MV-4-11 (cell line): ENCODE measurements at places on chromosomes 7 and 10.

DNA sequence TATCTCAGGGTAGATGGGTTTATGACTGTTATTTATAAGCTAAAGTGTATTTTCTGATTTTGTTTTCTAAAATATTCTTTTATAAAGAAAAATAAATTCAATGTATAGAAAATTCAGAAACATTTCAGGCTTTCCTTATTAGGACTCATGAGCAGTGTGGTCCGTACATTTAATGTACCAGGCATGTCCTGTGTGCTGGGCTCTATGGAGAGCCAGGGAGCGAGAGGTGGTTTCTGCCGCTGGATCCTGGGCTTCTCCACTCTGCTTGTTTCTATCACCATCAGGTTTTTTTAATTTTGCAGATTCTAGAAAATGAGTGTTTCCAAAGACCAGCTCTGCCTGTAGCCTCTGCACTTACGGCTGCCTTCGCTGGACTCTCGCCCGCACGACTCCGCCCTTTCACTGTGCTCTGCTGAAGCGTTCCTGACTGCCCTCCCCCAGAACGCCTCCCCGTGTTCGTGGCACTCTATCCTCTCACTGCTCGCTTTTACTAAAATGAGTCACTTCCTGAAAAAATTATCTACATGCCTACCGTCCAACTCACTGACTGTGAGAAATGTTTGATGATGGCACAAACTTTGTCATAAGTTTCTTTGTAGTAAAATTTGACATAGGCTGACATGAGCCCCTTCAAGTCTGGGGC is 188.5 kb downstream of the ZMYND11 start:
- DNase-seq, result peak; percentile 83

DNA sequence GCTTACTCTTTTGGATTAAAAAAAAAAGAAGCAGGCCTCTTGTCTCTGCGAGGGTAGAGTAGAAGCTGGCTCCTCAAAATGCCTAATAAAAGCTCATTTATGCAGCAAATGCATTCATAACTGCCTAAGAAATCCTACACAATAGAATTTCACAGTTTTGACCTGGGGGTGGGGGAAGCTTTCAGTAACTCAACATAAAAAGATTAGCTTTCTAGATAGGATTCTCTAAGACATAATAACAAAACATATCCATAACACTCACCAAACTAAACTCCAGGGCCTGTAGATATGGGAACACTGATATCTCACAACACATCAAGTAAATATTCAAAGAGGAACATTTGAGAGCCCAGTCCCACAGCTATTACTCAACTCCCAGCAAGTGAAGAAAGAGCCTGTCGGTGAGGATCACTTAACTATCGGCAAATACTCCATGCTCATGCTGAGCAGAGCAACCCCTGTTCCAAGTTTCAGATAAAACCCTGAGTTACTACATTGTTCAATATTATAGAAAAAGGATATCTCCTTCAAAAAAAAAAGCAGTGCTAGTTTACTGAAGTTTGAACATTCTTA is 88.1 kb downstream of the COBL start:
- DNase-seq, result no peak

DNA sequence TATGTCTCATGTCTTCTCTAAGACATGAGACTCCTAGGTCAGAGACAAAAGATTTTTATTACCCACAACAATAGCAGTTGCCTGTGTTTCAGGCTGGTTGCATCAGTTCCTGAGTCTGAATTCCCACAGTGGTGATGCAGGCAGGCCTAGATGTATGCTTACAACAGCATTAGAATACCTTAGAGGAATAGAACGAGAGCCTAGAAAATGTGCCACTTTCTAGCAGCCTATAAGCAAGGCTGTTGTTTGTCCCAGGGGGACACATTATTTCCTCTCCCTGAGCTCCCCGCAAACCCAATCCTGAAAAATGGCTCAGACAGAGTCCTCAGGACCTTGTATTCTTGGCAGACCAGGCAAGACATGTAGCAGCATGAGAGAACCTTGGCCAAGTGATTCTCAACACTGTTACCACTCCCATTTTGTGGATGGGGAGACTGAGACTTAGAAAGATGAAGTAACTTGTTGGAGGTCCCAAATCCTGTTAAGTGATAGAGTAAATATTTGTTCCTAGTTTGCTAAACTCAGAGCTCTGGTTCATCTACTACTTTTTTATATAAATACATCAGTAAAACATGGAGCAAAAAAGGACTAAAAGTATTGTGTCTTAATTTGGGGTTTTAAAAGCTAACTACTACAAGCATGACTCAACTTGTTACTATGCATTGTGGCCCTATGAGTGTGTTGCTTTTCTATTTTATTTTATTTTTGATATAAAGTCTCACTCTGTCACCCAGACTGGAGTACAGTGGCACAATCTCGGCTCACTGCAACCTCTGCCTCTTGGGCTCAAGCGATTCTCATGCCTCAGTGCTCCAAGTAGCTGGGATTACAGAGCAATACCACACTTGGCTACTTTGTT is 14.2 kb downstream of the VTI1A start:
- peak; percentile 30 for DNase-seq

- no peak for DNase-seq
Measured at GRCh38 chr10:125152450-125153368, 7.7 kb downstream of the CTBP2 start.

DNA sequence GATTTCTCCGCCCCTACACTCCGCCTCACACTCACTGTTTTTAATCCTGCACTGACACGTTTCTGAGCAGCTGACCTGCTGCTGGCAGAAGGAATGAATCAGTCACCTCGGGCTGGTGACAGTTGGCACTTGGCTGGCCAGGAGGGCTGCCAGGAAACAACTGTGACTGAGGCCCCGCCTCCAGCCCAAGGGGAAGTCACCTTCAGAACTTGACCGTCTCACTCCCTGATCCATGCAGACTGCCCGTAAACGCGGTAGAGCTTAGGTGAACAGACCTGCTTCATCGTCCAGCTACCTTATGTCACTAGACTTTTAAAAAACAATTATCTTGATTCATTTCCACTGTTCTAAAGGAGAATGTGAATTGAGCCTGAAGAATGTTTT is 107.5 kb downstream of the DOCK1 start:
- DNase-seq, result peak; percentile 58

DNA sequence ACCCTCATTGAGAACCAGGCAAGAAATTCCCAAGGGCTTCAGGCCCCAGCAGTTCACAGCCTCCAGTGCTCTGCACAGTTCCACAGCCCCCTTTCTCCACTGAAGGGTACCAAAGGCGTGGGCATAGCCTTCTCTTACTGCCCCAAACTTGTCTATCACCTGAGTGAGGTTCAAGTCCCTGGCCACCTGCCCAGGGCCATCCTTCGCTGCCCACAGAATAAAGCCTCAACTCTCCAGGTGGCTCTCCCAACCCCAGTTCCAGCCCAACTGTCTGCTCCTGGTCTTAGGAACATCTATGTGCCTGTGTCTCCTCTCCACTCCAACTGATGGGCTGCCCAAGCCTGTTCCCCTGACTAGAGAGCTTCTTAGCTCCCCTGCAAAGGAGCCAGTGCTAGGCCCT is 79.1 kb downstream of the FAM53B start:
- DNase-seq, result no peak

DNA sequence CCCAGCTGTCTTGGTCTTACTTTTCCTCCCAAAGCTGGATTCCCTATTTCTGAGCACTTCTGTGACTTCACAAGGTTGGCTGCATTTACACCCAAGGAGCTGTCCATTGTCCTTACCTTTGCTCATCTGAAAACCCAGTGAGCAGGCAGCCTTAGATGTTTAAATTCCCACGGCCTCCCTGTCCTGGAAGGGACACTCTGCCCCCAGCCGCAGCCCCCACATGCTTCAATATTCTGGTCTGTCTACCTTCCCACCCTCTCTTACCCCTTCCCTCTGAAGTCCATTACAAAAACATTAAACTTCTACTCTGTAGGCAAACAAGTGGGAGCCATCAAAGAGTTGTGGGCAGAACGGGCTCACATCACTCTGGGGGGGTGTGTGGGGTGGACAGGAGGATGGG is 73.8 kb upstream of the EFCAB10 start:
- no peak for DNase-seq

DNA sequence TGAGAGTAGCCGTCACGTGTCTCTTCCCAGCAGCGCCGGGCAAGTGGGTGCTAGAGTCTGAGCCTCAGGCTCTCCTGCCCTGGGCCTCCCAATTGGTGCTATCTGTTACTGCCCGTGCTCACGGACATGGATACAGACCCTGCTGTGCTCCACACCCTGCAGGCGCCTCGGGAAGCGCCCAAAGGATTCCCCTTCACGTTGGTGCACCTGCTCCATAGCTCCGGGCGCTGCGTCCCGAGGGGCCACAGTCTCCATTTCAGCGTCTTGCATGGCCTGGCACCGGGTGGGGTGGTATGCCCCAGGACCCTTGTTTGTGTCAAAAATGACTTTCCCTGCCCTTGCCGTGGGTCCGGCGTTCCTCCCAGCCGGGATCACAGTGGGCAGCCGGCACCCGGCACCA is 13.8 kb upstream of the ZNF212 start:
- no peak for DNase-seq
